ENCODE measurements at places on chromosomes 12 and 14. TPM values are rescaled to one million over a fixed set of nuclear protein-coding genes. Genes with fewer than 3 reads are reported as not detected.
A peak's percentile ranks its signal among the peaks of the same experiment; 100 is the strongest.

- H3K27ac ChIP-seq = no peak overlapping the region
- no peak overlapping the region for H3K4me3 ChIP-seq
- DNase-seq = no peak
- H3K4me1 ChIP-seq = no peaks in the 10 kb centered on the region
- H3K27me3 ChIP-seq = no peaks in the 10 kb centered on the region
- no peaks in the 10 kb centered on the region for H3K36me3 ChIP-seq
Measured at GRCh38 chr14:67955261-67955660, 135.7 kb downstream of the RAD51B start.

The GPR162 gene
- not detected for total RNA-seq

The AQP5 gene
- not detected for total RNA-seq

The ZDHHC22 gene
- not detected for total RNA-seq

The TAS2R42 gene
- total RNA-seq = not detected

- no peak overlapping the region for H3K27ac ChIP-seq
- DNase-seq = no peak
- H3K27me3 ChIP-seq = no peaks in the 10 kb centered on the region
- peaks cover 69% of the 10 kb centered on the region for H3K36me3 ChIP-seq
- no peak overlapping the region for H3K4me3 ChIP-seq
Measured at GRCh38 chr12:94386422-94386821, 73.2 kb downstream of the CEP83 start.

The TMEM229B gene
- total RNA-seq = 1.1 TPM

DNA sequence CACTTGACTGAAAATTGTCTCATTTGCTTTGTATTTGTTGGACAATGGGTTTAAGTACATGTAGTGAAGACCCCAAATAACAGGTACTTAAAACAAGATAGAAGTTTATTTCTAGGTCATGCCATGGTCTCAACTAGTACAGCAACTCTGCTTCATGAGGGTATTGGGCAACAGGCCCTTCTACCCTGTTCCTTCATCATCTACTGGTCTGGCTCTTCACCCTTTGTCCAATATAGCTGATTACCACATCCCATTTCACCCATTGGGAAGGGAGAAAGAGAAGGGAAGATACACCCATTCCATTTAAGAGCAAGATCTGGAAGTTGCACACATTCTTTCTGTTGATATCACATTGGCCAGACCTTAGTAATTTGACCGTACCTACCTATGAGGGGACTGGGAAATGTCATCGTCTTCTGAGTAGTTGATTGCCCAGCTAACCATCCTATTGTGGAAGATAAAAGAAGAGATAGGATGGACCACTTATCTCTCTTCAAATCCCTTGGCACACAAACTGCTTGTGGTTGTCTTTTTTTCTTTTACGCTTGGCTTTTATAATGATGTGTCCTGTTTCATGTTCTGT, 104.6 kb downstream of the DIP2B start:
- H3K4me3 ChIP-seq = no peak overlapping the region
- DNase-seq = no peak
- peaks cover 6% of the 10 kb centered on the region for H3K4me1 ChIP-seq
- H3K27me3 ChIP-seq = no peaks in the 10 kb centered on the region
- H3K27ac ChIP-seq = no peak overlapping the region
- H3K36me3 ChIP-seq = no peaks in the 10 kb centered on the region

GRCh38 chr12:1593174-1594005, 991 bp downstream of the FBXL14 start:
- peak; percentile 65 for DNase-seq
- H3K27me3 ChIP-seq = no peaks in the 10 kb centered on the region
- H3K27ac ChIP-seq = peak overlapping the region; percentile 91
- H3K4me1 ChIP-seq = peaks cover 38% of the 10 kb centered on the region
- peak overlapping the region; percentile 94 for H3K4me3 ChIP-seq

The SYNE3 gene
- total RNA-seq = 35.3 TPM

The ASCL1 gene
- not detected for total RNA-seq

DNA sequence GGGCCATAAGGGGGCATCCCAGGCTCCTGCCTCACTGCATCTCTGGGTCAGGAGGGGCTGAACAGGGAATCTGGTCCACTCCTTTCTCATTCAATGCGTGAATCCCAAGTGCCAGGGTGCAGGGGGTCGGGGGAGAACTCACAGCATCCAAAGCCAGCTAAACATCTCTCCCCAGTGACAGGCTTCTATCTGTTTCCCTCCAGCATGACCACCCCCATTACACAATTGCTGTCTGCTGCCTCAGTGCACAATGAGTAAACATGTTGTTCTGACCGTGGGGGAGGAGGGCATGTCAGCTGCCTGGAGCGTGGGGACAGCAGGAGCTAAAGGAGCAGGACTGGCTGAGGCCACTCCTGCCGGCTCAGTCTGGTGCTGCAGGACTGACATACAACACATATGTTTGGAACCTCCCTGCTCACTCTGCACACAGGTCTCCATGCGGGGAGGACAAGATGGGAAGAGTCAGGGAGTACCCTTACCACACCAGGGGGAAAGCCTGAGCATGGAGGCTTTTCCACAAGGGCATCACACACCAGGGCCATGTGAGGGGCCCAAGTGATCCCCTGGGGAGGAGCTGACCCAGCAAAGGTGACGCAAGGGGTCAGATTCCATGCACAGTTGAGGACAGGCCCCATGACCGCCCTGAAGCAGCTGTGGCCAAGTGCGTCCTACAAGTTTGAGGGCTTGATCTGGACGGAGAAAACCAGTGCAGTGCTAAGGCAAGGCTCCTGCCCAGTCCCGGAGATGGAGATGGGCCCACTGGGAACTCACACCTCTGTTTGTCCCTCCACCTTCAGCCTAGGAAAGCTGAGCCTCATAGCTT, 1.4 kb downstream of the TNS2 start:
- no peak for DNase-seq
- no peaks in the 10 kb centered on the region for H3K27me3 ChIP-seq
- no peak overlapping the region for H3K27ac ChIP-seq

- no peak for DNase-seq
- H3K36me3 ChIP-seq = no peaks in the 10 kb centered on the region
- no peaks in the 10 kb centered on the region for H3K4me1 ChIP-seq
- no peak overlapping the region for H3K27ac ChIP-seq
Measured at GRCh38 chr14:56754921-56755320, 55.4 kb downstream of the OTX2 start.

- no peak overlapping the region for H3K27ac ChIP-seq
- H3K27me3 ChIP-seq = peaks cover 18% of the 10 kb centered on the region
- H3K36me3 ChIP-seq = no peaks in the 10 kb centered on the region
- H3K4me3 ChIP-seq = no peak overlapping the region
- H3K4me1 ChIP-seq = no peaks in the 10 kb centered on the region
- DNase-seq = no peak
Measured at GRCh38 chr12:127172861-127173260, 1094.1 kb upstream of the TMEM132C start.

The NANOG gene
- not detected for total RNA-seq

The ALDH1L2 gene
- total RNA-seq = 4.8 TPM

DNA sequence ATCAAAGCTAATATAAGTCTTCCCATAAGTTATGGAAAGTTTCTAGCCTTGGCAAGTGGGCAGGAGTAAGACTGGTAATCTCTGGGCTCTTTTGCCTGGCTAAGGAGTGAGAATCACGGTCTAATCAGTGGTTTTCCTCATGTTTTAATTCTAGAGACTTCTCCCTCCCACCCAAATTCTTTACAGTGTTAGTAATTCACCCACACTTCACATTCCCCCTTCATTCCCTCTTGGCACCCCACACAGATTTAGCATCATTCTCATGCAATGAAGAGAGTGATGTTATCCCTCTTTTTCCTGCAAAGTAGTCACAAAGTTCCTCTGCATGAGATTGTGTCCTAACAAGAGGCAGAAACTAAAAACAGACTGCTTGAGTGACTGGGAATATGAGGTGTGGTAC, 28.6 kb upstream of the CACNA2D4 start:
- no peak overlapping the region for H3K4me3 ChIP-seq
- no peaks in the 10 kb centered on the region for H3K27me3 ChIP-seq
- H3K4me1 ChIP-seq = no peaks in the 10 kb centered on the region
- H3K36me3 ChIP-seq = peaks cover 49% of the 10 kb centered on the region

The PTGES3 gene
- total RNA-seq = 355 TPM

- no peak overlapping the region for H3K4me3 ChIP-seq
- H3K36me3 ChIP-seq = peaks cover 45% of the 10 kb centered on the region
- peak overlapping the region; percentile 30 for H3K27ac ChIP-seq
- no peak for DNase-seq
- H3K4me1 ChIP-seq = peaks cover 2% of the 10 kb centered on the region
Measured at GRCh38 chr14:49796025-49796424, 28.1 kb downstream of the KLHDC2 start.

The C1R gene
- total RNA-seq = 2.2 TPM

DNA sequence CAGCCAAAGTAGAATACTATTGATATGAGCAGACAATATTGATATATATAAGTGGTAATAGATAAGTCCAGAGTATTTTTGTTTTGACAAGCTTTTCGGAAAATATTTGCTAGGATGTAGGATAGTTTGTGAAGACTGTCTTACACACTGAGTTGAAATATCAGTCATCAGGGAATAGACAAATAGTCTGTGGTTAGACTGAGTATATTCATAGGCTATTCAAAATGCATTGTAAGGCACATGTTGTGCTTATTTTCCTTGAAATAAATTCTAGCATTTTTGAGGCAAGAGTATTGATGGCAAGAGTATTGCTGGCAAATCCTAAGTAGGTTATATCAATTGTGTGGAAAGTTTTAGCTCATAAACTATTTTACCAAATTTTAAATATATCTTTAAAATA, 201.1 kb downstream of the LRIG3 start:
- H3K4me3 ChIP-seq = no peak overlapping the region
- no peaks in the 10 kb centered on the region for H3K36me3 ChIP-seq
- no peak overlapping the region for H3K27ac ChIP-seq
- H3K4me1 ChIP-seq = no peaks in the 10 kb centered on the region
- no peak for DNase-seq

The GPR132 gene
- 33.4 TPM for total RNA-seq

- no peaks in the 10 kb centered on the region for H3K4me1 ChIP-seq
- peaks cover 7% of the 10 kb centered on the region for H3K27me3 ChIP-seq
- H3K4me3 ChIP-seq = no peak overlapping the region
- H3K27ac ChIP-seq = no peak overlapping the region
- DNase-seq = no peak
Measured at GRCh38 chr12:46904406-46905238, 78.8 kb upstream of the SLC38A4 start.

GRCh38 chr12:95790917-95791849, 619 bp upstream of the NTN4 start:
- H3K4me3 ChIP-seq = peak overlapping the region; percentile 64
- H3K27me3 ChIP-seq = peaks cover 51% of the 10 kb centered on the region
- peaks cover 16% of the 10 kb centered on the region for H3K4me1 ChIP-seq

- peaks cover 6% of the 10 kb centered on the region for H3K4me1 ChIP-seq
- H3K36me3 ChIP-seq = peaks cover 2% of the 10 kb centered on the region
- no peak overlapping the region for H3K4me3 ChIP-seq
Measured at GRCh38 chr12:116484807-116485206, 74.4 kb upstream of the MAP1LC3B2 start.

GRCh38 chr12:109827566-109828550, 5.3 kb downstream of the TRPV4 start:
- no peaks in the 10 kb centered on the region for H3K4me1 ChIP-seq
- no peak overlapping the region for H3K4me3 ChIP-seq
- H3K36me3 ChIP-seq = no peaks in the 10 kb centered on the region

DNA sequence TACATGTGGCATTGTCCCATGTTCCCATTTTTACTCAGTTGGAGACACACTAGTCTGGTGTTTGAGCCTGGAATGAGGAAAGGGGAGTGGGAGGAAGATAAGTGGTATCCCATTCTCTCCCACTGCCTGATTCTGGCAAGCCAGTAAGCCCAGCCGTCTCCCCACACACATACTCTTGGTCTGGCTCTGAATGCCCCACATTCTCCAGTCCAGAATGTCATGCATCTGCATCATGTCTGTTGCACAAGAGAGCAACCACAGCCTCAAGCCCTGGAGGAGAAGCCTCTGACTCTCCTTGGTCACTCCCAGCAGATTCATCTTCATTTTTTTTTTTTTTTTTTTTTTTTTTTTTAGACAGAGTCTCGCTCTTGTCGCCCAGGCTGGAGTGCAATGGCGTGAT, 48.0 kb downstream of the DRAM1 start:
- H3K4me3 ChIP-seq = no peak overlapping the region
- peaks cover 1% of the 10 kb centered on the region for H3K27me3 ChIP-seq
- DNase-seq = no peak
- no peak overlapping the region for H3K27ac ChIP-seq
- H3K36me3 ChIP-seq = no peaks in the 10 kb centered on the region
- no peaks in the 10 kb centered on the region for H3K4me1 ChIP-seq

- no peaks in the 10 kb centered on the region for H3K36me3 ChIP-seq
- H3K4me1 ChIP-seq = no peaks in the 10 kb centered on the region
- H3K27ac ChIP-seq = no peak overlapping the region
- no peak overlapping the region for H3K4me3 ChIP-seq
- peaks cover 27% of the 10 kb centered on the region for H3K27me3 ChIP-seq
- no peak for DNase-seq
Measured at GRCh38 chr14:74418031-74418430, 8.0 kb downstream of the SYNDIG1L start.

DNA sequence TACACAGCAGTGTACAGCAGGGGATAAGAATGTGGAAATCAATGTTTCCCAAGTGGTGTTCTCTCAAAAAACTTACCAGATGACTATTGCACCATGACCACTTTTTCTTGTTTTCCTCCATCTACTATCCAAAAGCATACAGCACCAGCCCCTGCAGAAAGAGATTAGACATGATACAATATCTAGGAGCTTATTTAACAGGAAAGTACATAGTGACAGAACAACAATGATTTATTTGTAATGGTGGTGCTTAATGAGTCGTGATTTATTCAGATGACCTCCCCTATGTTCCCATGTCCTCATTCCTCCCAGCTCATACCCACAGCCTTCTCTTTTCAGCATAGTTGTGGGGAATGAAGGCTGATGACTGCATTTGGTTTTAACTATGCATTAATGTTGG, 413.6 kb downstream of the BTG1 start:
- DNase-seq = no peak
- no peaks in the 10 kb centered on the region for H3K27me3 ChIP-seq
- no peaks in the 10 kb centered on the region for H3K4me1 ChIP-seq
- no peaks in the 10 kb centered on the region for H3K36me3 ChIP-seq

The INHBC gene
- not detected for total RNA-seq

DNA sequence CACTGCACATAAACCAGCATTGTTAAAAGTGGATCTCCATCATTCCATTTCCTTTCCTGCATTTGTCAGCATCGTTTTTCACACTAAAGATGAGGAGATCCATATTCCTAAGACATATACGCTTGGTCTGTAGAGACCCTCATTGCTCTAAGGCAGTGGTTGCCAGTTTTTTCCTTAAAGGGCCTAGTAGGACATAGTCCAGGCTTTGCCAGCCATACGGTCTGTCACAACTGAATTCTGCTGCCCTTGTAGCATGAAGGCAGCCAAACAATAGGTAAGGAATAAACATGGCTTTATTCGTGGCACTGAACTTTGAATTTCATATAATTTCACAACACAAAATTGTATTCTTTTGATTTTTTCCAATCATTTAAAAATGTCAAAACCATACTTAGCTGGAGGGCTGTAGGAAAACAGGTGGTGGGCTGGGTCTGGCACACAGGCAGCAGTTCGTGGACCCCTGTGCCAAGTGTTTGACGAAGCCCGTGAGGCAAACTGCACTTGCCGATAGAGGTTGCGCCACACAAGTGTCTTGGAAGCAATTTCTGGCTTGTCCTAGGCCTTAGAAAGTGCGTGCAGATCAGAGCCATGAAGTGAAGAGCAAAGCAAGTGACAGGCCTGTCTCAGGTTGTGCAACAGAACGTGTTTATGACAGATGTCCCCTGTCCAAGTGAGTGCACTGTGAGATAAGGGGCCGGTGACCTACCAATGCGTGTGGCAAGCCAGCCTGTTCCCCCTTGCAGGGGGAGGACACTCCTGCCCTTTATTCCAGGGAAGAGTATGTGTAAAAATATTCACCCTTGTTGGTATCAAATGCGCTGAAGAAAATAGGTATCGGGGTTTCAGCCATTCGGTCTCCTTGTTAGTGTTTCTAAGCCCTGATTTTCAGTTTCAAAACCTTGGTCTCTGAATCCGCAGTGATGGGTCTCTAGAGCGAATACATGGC, 916 bp upstream of the CHPT1 start:
- no peaks in the 10 kb centered on the region for H3K27me3 ChIP-seq
- peak overlapping the region; percentile 35 for H3K27ac ChIP-seq
- DNase-seq = peak; percentile 17
